Suppressor macrophage treated with lipopolysaccharide for 1 hour (primary cell): ENCODE measurements at places on chromosomes 6 and 20.

DNA sequence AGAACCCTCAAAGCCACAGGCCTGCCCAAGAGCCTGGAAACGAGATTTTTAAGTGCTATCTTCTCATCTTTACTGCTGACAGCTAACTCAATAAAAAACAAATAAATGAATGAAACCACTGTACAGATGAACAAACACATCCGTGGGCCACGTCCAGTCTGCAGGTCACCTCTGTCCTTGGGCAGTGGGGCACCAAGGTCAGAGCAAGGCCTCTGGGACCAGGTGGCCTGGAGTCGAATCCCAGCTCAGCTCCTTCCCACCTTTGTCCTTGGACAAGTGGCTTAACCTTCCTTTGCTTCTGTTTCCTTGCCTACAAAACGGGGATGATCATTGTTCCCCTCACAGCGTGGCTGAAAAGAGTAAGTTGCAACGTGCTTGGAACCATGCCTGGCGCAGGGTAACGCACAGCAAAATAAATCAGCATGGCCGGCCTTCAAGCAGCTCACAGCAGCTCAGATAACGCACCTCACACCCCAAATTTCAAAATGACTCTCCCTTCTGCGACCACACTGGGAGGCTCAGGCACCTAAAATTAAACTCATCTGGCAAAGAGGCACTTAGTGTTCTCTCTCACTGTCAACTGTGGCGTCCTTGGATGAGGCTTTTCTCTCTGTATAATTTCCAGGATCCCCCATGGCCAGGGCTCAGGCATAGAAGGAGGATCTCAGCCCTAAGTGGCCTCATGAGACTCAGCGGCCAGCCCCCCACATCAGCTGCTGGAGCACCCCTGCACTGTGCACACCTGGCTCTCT, 35.7 kb downstream of the RRBP1 start:
- DNase-seq = no peak

GRCh38 chr6:16470502-16471221, 232.3 kb downstream of the GMPR start:
- no peak for DNase-seq

DNA sequence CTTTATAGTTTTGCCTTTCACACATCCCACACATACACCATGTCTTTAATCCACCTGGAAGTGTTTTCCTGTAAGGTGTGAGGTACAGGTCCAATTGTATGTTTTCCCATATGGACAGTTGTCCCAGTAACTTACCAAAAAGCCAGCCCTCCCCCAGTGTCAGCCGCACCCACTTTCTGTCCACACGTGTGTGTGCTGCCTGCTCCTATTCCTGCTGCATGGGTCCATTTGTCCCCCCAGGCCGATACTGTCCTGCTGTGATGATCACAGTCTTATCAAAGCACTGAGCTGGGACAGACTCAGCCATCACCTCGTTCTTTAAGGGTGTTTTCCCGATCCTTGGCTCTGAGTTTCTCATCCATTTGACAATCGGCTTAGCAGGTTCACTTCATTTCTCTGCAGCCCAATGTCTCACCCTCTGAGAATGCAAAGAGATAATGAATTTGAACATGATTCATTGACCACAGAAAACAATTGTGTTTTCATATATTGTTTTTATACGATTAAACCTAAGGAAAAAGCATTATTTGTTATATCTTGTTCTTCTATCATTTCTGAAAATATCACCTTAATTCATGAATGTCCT, 9.6 kb downstream of the VSX1 start:
- no peak for DNase-seq

DNA sequence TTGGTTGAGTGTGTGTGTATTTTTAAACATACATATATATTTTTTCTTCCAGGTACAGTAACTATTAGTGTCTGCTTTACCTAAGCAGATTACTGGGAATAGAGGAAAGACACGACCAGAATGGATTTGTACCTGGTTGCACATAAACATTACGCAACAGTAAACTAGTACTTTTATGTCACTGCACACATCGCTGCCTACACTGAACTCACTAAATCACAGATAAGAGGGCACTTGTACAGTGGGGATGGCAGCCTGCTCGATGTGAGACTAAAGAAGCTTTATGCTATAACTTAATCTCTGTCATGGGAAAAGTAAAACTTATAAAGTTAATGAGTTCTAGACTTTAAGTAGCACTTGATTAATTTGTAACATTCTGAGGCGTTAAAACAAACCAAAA, 89.5 kb upstream of the SIM1 start:
- no peak for DNase-seq
